ENCODE measurements at places on chromosomes 1 and 21. TPM values are rescaled to one million over a fixed set of nuclear protein-coding genes. Genes with fewer than 3 reads are reported as not detected.

GRCh38 chr1:207284209-207284897 is 37.1 kb upstream of the CD55 start:
- DNase-seq = no peak

- DNase-seq = peak; percentile 73
Observed at GRCh38 chr1:189619682-189620332, 857.9 kb downstream of the BRINP3 start.

The GREM2 gene
- 0.66 TPM for total RNA-seq

GRCh38 chr1:50300297-50300696 is 122.9 kb downstream of the DMRTA2 start:
- no peak for DNase-seq

- DNase-seq = no peak
Observed at GRCh38 chr1:228799924-228800323, 64.6 kb downstream of the RHOU start.

GRCh38 chr1:201631037-201631436 is 92.1 kb downstream of the NAV1 start:
- DNase-seq = no peak

The LEMD1 gene
- 1.5 TPM for total RNA-seq

- DNase-seq = no peak
Observed at GRCh38 chr1:43319766-43320165, 17.9 kb upstream of the MPL start.

The CD5L gene
- total RNA-seq = not detected

- DNase-seq = no peak
Observed at GRCh38 chr1:7378346-7379130, 392.6 kb upstream of the VAMP3 start.

DNA sequence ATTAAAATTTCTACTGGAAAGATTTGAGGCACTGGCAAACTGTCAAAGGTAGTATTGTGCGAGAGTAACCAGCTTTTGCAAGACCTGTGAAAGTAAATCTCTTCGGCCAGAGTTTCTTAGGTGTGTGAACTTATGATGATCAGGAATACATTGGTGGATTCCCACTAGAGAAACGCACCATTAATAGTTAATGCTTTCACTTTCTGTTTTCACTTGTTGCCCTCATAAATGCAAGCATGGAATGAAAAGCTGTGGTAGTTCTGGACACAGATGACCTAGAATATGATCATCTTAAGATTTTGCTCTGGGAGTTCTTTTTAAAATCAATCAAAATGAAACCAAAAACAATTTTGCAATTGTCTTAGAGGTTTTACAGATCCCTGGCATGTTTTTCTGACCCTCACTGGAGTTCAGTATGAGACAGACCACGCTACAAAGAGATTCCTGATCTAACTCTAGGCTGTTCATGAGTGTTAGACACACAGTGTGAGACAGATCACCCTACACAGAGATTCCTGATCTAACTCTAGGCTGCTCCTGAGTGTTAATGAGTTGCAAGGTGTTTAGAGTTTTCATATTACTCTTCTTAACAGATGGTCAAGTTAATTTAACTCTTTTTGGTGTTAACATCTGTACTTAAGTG is 98.8 kb downstream of the SDCCAG8 start:
- peak; percentile 6 for DNase-seq

DNA sequence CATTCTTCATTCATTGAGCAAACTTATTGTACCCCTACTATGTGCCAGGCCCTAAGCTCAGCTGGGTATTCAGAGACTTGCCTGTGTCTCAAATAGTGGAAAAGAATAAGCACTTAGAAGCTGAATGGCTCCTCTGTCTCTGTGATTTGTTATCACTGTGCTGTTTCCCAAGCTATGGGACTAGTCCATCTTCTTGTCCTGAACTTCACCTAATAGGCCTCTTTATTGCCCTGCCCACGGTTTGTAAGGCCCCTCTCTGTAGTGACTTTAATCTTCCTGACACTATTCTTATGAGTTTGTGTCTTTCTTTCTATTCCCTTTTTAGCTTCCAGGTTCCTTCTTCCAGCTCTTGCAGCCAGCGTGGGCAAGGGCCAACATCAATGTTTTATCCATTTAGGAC is 85.4 kb upstream of the LPGAT1 start:
- no peak for DNase-seq

- DNase-seq = no peak
Observed at GRCh38 chr21:15250384-15250783, 185.6 kb upstream of the NRIP1 start.

The CR1L gene
- not detected for total RNA-seq

DNA sequence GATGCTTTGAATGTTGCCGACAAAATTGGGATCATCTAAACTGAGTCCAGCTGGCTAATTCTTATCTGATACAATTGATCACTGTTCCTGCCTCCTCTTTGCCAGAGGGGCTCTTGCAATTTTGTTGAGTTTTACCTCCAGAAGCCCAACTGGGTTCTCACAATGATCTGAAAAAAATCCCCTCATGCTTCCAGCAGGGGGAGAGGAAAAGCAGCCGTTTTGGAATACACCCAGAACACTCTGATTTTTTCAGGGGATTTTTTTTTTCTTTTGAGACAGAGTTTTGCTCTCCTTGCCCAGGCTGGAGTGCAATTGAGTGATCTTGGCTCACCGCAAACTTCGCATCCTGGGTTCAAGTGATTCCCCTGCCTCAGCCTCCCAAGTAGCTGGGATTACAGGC is 13.9 kb upstream of the RERE start:
- DNase-seq = no peak

GRCh38 chr1:39954324-39954869 is 548 bp upstream of the MFSD2A start:
- no peak for DNase-seq

GRCh38 chr1:104309673-104310072 is 560.0 kb downstream of the AMY1C start:
- DNase-seq = no peak

- DNase-seq = peak; percentile 98
Observed at GRCh38 chr1:21783679-21784603, 992 bp upstream of the USP48 start.

- no peak for DNase-seq
Observed at GRCh38 chr1:164725401-164725800, 166.4 kb downstream of the PBX1 start.

DNA sequence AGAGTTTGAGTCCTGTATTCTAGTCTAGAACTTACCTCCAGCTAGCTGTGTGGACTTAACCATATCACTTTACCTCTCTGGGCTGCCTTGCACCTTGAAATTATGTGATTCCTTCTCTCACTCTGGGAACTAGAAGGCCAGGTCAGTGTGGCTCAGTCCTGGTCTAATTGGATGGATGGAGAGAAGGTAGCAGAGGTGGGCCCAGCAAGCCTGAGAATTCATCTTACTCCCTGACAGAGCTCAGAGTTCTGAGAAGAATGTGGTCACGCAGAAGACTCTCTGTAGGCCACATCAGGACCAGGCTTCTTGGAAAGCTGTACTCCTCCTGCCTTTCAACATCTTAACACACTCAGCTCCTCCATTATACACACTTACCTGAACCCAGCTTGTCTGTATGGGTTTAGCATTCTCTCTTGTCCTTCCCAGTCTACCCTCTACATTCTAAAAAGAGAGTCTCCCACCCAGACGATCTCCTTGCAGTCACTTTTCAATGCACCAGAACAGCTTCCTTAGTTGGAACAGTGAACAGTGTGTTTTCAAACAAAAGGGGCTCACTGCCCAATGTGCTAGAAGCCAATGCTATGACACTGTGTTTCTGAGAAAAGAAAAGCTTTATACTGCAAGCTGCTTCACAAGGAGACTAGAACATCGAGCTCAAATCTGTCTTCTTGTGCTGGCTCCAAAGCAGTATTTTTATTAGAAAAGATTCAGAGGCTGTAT is 60.5 kb downstream of the CAPN9 start:
- no peak for DNase-seq

The FGR gene
- total RNA-seq = not detected

The COL6A1 gene
- 29.6 TPM for total RNA-seq

DNA sequence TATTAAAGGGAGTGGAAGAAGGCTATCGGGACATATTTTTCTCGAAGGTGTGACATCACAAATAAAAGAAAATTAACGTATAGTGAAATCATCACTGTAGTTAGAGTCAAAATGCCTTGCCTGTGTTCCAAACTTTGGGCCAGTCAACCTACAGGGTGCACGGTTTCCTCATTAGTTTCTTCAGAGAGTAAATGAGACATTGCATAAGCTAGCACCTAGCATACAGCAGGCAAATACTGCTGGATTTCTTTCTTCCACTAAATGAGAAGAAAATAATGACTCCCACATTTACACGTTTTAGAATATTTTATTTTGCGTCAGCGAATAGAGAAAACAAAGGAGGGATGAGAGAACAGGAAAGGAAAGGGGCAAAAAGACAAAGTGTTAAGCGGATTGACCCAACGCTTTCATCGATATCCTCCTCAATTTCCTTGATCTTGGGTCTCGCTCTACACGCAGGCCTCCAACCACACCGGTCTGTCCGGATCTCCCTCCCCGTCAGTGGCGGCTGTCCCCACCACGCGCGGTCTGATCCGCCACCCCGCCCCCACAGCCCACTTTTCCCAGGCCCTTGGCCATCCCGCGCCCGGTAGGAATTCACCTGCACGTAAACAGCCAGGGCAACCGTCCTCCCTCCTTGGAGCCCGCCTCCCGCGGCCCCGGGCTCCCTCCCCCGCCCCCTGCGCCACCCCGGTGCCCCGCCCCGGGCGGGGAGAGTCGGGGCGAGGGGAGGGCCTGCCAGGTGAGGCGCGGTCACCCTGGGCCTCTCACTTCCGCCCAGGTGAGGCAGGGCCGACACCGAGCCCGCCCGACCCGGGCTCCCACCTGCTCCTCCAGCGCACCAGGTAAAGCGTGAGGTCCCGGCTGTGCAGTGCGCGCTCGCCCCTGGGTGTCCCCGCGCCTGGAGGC is at the start of gene PATJ:
TSS of gene PATJ (plus strand) at position 770 of the 909 bp plus-strand sequence. CDS start 20,413 bp downstream, outside the sequence.
- DNase-seq = peak; percentile 10

GRCh38 chr1:5915587-5916571 is 76.3 kb downstream of the NPHP4 start:
- DNase-seq = no peak

The PALMD gene
- 0.21 TPM for total RNA-seq

The SLAMF9 gene
- total RNA-seq = 2.2 TPM

GRCh38 chr1:94298861-94299260 is 61.5 kb upstream of the ARHGAP29 start:
- DNase-seq = no peak

The NCAM2 gene
- 9.8 TPM for total RNA-seq

GRCh38 chr1:170893655-170894297 is 41.6 kb upstream of the MROH9 start:
- DNase-seq = no peak

- DNase-seq = no peak
Observed at GRCh38 chr1:48875552-48876329, 99.0 kb upstream of the BEND5 start.

DNA sequence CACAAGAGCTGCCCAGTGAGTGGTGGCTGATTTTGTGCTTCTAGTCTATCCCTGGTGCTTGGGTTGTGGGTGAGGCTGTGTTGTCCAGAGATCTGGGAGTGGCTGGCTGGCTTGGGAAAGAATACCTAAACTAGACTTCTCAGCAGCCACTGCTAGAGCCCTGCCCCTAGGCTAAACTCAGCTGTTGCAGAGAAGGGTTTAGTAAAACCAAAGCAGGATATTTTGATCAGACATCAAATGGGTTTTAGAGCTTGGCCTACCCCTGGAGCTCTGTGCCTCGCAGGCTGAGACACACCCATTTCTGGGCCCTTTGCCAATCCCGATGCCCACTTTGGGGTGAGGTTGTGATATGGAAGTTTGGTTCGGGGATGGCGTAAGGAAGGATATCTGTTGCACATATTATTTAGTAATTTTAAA is 88.5 kb downstream of the UCK2 start:
- no peak for DNase-seq

The HORMAD1 gene
- total RNA-seq = not detected

GRCh38 chr21:44326716-44327602 is 12.2 kb downstream of the CFAP410 start:
- no peak for DNase-seq

DNA sequence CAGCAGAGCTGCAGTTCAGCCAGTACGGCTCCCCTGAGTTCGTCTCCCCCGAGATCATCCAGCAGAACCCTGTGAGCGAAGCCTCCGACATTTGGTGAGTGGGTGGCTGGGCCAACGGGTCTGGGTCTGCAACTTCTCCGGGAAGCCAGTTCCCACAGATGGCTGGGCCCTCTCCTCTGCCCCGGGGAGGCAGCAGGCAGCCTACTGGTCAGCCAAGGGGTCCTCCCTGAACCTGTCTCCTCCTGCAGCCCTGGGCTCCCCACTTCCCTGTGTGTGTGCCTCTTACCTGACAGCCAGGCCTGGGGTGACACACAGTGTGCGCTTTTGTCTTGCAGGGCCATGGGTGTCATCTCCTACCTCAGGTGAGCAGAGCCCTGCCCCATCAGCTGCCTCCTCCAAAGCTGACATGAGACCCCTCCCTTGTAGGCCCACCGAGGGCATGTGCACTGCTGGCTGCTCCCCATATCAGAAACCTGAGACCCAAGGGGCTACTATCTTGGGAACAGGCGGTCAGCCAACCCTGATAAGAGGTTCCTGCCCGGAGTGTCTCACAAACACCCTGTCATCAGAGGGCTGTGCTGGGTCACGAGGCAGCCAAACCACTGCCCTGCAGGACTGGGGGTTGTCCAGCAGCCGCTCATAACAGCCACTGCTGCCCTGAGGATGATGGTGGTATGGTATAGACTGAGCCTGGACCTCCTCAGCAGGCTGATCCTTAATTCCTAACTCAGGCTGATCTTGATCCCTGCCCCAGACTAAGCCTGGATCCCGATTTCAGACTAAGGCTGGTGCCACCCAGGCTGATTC is 37.6 kb downstream of the TRIM11 start:
- DNase-seq = no peak

DNA sequence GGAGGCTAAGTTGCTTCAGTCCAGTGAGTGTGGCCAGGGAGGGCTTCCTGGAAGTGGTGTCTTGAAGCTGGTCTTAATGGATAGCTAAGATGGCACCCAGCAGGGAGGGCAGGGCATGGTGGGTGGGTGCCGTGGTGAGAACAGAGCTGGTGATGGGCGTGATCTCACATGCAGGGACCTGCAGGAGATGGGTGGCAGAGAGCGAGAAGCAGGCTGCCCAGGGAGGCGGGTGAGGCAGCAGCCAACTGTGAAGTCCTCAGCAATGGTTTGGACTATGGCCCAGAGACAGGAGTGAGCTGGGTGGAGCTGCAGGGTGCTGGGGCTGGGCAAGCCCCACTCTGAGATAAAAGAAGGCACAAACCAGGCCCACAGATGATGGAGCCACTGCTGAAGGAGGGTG is 50.7 kb downstream of the UMODL1 start:
- no peak for DNase-seq

DNA sequence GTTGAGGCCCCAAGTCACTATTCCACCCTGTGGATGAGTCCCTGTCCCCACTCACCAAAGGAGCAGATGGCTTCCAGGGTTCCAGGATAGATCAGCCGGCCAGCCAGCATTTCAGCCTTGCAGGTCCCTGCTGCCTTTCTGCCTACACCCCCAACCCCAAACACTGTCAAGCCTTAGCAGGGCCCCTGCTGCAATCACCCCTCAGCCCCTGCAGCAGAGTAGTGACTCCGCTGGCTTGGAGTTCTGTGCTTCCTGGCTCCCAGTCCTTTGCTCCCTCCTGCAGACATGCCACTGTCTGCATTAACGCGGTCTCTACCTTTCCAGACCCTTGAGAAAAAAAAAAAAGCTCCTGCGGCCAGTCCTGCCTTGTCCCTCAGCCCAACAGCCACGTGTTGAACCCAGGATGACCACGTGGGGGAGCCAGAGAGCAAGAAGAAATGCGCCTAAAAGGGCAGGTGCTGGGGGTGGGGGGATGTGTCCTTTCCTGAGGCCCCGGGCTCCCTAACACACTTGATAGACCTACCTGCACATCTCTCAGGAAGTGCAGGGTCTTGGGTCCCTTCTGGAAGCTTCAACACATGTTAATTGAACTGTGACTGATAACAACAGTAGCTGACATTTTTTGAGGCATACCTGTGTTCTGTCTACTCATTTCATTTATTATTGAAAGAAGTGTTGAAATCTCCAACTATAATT is 37.4 kb downstream of the RASSF5 start:
- peak; percentile 31 for DNase-seq

GRCh38 chr1:29387210-29387609 is 150.9 kb downstream of the PTPRU start:
- DNase-seq = no peak
